ENCODE measurements at places on chromosomes 4 and X.

- DNase-seq: no peak
Observed at GRCh38 chr4:15003401-15003890, 1.2 kb downstream of the CPEB2 start.

GRCh38 chr4:10694828-10695209 is 10.3 kb upstream of the CLNK start:
- DNase-seq: no peak

- DNase-seq: no peak
Observed at GRCh38 chr4:10024303-10024702, 3.0 kb upstream of the SLC2A9 start.

- no peak for DNase-seq
Observed at GRCh38 chr4:37068580-37068979, 176.0 kb upstream of the NWD2 start.

DNA sequence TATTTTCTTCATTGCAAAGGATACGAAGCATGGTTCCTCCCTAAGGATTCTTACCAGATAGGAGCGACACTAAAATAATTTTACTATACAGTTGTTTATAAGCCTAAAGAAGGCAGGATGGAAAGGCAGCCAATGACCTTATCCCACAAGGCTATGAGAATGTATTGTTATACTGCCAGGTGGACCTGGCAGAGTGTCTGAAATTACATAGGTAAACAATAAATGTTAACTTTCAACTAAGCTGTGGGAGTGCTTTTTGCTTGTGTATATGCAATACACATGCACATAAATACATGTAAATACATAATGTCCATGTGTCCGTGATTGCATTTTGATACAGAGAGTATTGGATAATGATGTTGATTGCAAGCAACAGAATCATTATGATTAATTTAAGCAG is 850.6 kb downstream of the CENPC start:
- DNase-seq: no peak

- DNase-seq: no peak
Observed at GRCh38 chrX:21972721-21973120, 32.2 kb downstream of the SMS start.

GRCh38 chrX:13046141-13046855 is 1.9 kb upstream of the FAM9C start:
- no peak for DNase-seq

- no peak for DNase-seq
Observed at GRCh38 chrX:51435101-51435500, 61.3 kb downstream of the NUDT11 start.

Measured in NCI-H1436 treated with DMSO at 0.1 percent for 48 hours (cell line).